Esophagus muscularis mucosa (tissue), 4 donors: ENCODE measurements at places on chromosomes 1 and 21. TPM values are rescaled to one million over a fixed set of nuclear protein-coding genes. Genes with fewer than 3 reads are reported as not detected.

DNA sequence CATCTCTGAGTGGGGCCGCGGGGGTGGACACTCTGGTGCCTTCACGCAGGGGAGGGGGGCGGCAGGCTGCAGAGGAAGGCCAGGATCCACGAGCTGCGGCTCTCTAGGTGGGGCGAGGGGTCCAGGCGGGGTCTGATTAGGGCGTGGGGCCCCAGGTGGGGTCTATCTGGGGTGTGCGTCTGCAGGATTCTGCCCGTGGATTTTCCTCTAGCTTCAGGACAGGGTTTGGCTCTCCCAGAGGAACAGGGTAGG is 6.3 kb downstream of the JMJD4 start:
- H3K4me3 ChIP-seq = peak overlapping the region; percentile 58
- H3K27me3 ChIP-seq = no peaks in the 10 kb centered on the region
- no peak for DNase-seq

DNA sequence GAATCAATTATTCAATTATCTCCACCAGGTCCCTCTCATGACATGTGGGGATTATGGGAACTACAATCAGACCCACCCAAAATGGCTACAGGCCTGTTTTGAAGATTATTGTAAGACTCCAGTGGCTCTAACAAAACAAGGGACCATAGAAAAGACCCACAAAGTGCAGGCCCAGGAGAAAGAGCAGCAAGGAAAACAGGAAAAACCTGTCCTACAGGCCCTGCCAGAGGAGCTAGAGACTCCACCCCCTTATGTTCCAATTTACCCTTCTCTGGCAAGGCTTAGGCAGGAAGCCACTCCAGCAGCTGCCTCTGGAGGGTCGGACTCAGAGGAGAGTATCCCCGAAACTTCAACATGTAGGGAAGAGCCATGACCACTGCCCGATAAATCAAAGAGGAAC is 96.5 kb downstream of the LIPI start:
- no peak overlapping the region for H3K27ac ChIP-seq
- H3K4me3 ChIP-seq = no peak overlapping the region
- H3K4me1 ChIP-seq = no peaks in the 10 kb centered on the region
- no peaks in the 10 kb centered on the region for H3K27me3 ChIP-seq
- H3K36me3 ChIP-seq = no peaks in the 10 kb centered on the region

- peaks cover 8% of the 10 kb centered on the region for H3K4me1 ChIP-seq
- H3K4me3 ChIP-seq = peak within 1 kb of the TSS; percentile 10
- H3K36me3 ChIP-seq = no peaks in the 10 kb centered on the region
- DNase-seq = no peak
These were observed at the start of gene SMPDL3B for GRCh38 chr1:27934818-27935549. Gene SMPDL3B (plus strand): TSS chr1:27935000. CDS start chr1:27935184, 184 bp downstream.

Gene TCP10L
- total RNA-seq = 1.5 TPM

Gene C1orf185
- not detected for total RNA-seq

Gene RGL1
- total RNA-seq = 37.4 TPM
